ENCODE measurements at places on chromosomes 1 and 21.

DNA sequence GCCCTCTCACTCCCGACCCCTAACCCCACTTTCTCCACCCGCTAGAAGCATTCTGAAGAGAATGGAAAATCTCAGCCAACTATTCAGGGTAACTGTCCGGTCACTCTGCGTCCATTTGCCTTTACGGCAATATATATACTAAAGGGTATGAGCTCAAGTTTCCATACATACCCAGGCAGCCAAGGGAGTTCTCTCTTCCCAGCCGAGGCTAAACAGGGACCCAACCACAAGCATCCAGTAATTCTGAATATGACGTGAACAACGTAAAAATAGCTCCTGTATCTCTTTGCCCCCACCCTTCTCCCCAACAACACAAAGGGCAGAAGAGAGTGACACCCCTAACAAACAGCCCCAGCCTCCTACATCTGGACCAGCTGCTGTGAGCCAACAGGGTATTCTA is 67.7 kb downstream of the SSBP3 start:
- DNase-seq: no peak

DNA sequence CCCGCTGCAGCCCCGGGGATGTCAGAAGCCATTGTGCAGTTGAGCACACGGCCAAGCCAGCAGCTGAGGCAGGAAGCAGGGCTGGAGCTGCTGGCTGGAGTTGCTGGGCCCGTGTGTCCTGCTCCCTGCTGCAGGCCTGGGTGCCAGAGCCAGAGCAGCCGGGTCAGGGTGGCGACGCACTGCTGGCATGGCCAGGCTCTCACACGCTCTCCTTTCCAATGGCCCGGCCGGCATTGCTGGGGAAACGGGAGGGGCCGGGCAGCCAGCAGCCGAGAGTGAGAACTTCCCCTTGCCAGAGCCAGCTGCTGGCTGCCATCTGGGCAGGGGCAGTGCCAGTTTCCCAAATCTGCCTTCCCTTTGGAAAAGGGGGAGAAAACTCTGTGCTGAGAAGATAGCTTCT is 82.4 kb upstream of the PROX1 start:
- peak; percentile 74 for DNase-seq

- no peak for DNase-seq
Observed at GRCh38 chr1:65009724-65010420, 43.5 kb upstream of the JAK1 start.

- no peak for DNase-seq
Observed at GRCh38 chr1:205985330-205986005, 17.7 kb downstream of the RAB7B start.

Data from Right ventricle myocardium superior (tissue), 1 donor.